ENCODE measurements at places on chromosomes 2 and 18. TPM values are rescaled to one million over a fixed set of nuclear protein-coding genes. Genes with fewer than 3 reads are reported as not detected.

GRCh38 chr2:64753399-64753798 is 99.7 kb upstream of the SERTAD2 start:
- no peaks in the 10 kb centered on the region for H3K36me3 ChIP-seq
- H3K4me3 ChIP-seq, result no peak overlapping the region
- H3K27ac ChIP-seq, result no peak overlapping the region
- H3K4me1 ChIP-seq, result peaks cover 2% of the 10 kb centered on the region
- no peak for DNase-seq

GRCh38 chr2:105732955-105733607 is 11.6 kb upstream of the NCK2 start:
- no peak overlapping the region for H3K27ac ChIP-seq
- H3K27me3 ChIP-seq, result no peaks in the 10 kb centered on the region
- H3K4me3 ChIP-seq, result no peak overlapping the region
- peaks cover 2% of the 10 kb centered on the region for H3K4me1 ChIP-seq
- no peak for DNase-seq

SLC30A3 gene
- under 0.01 TPM for total RNA-seq

GRCh38 chr2:47321411-47322031 is 81.4 kb upstream of the MSH2 start:
- no peaks in the 10 kb centered on the region for H3K36me3 ChIP-seq
- H3K4me1 ChIP-seq, result peaks cover 10% of the 10 kb centered on the region
- no peak overlapping the region for H3K4me3 ChIP-seq
- DNase-seq, result peak; percentile 29

RIT2 gene
- not detected for total RNA-seq

TMEM247 gene
- total RNA-seq, result not detected

- H3K27me3 ChIP-seq, result no peaks in the 10 kb centered on the region
Observed at GRCh38 chr2:62760555-62760954, 55.0 kb downstream of the EHBP1 start.

GRCh38 chr2:120425014-120425413 is 79.1 kb downstream of the INHBB start:
- no peak for DNase-seq
- no peaks in the 10 kb centered on the region for H3K36me3 ChIP-seq
- H3K27ac ChIP-seq, result no peak overlapping the region
- no peaks in the 10 kb centered on the region for H3K4me1 ChIP-seq
- H3K27me3 ChIP-seq, result peaks cover 14% of the 10 kb centered on the region
- no peak overlapping the region for H3K4me3 ChIP-seq

GRCh38 chr2:150548527-150548926 is 61.1 kb upstream of the RND3 start:
- H3K27ac ChIP-seq, result no peak overlapping the region
- H3K4me3 ChIP-seq, result no peak overlapping the region
- no peaks in the 10 kb centered on the region for H3K27me3 ChIP-seq
- H3K36me3 ChIP-seq, result no peaks in the 10 kb centered on the region

PLCD4 gene
- 10.7 TPM for total RNA-seq

LIPT1 gene
- total RNA-seq, result 10.5 TPM

PTPRM gene
- total RNA-seq, result 42.9 TPM

CCDC85A gene
- not detected for total RNA-seq

DNA sequence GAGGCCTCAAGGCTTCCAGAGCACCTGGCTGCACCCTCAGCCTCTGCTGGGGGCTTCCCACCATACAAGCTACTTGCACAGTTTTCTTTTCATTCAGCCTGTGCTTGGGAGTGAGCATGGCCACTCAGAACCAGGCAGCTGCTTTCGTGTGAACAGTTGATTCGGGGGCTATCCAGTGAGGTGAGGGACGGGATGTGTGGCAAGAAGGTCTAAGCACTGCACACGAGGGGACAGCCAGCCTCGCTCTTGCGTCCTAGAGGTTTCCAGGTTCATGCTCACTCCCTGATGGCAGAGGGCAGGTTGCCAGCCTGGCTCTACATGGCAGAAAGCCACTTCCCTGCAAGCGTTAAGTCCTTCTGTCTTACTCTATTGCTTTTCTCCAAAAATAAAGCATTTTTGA is 146.2 kb downstream of the MBP start:
- no peaks in the 10 kb centered on the region for H3K36me3 ChIP-seq
- H3K27me3 ChIP-seq, result peaks cover 3% of the 10 kb centered on the region
- H3K4me3 ChIP-seq, result no peak overlapping the region

DNA sequence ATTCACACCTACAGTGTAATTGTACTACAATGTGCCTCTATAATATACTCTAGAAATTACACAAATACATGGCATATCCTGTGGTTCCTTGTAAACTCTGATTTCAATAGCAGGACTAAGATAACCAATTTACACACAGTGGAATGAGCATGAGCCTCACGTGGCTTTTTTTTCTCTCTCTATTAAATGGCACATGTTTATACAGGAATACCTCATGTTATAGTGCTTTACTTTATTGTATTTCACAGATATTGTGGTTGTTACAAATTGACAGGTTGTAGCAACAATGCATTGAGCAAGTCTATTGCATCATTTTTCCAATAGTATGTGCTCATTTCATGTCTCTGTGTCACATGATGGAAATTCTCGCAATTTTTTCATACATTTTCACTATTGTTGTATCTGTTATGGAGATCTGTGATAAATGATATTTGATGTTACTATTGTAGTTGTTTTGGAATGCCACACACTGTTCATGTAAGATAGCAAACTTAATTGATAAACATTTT is 260.0 kb downstream of the FSIP2 start:
- no peak overlapping the region for H3K27ac ChIP-seq
- H3K4me3 ChIP-seq, result no peak overlapping the region
- no peak for DNase-seq
- H3K27me3 ChIP-seq, result no peaks in the 10 kb centered on the region

- no peaks in the 10 kb centered on the region for H3K4me1 ChIP-seq
- H3K4me3 ChIP-seq, result no peak overlapping the region
- H3K36me3 ChIP-seq, result no peaks in the 10 kb centered on the region
Observed at GRCh38 chr2:119522671-119523070, 1.6 kb downstream of the SCTR start.

DNA sequence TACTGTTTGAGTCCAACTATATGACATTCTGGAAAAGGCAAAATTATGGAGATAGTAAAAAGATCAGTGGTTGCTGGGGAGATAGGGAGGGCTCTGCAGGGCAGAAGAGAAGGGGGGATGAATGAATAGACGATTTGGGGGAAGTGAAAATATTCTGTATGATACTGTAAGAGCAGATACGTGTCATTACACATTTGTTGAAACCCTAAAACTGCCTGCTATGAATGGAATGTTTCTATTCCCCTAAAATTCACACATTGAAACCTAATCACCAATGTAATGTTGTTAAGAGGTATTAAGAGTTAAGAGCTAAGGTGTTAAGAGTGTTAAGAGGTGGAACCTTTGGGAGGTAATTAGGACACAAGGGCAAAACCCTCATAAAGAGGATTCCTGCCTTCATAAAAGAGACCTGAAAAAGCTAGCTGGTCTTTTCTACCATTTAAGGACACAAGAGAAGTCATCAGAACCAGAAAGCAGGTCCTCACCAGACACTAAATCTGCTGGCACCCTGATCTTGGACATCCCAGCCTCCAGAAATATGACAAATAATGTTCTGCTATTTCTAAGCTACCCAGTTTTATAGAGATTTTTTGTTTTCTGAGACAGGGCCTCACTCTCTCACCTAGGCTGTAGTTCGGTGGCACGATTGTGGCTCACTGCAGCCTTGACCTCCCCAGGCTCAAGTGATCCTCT is 76.2 kb downstream of the ATAD2B start:
- H3K4me3 ChIP-seq, result no peak overlapping the region
- no peaks in the 10 kb centered on the region for H3K4me1 ChIP-seq
- DNase-seq, result no peak
- no peaks in the 10 kb centered on the region for H3K36me3 ChIP-seq

- peaks cover 66% of the 10 kb centered on the region for H3K27me3 ChIP-seq
- no peak for DNase-seq
- no peak overlapping the region for H3K4me3 ChIP-seq
- H3K36me3 ChIP-seq, result no peaks in the 10 kb centered on the region
- H3K4me1 ChIP-seq, result no peaks in the 10 kb centered on the region
- no peak overlapping the region for H3K27ac ChIP-seq
Observed at GRCh38 chr2:72927619-72928550, 10.6 kb downstream of the EMX1 start.

GRCh38 chr2:101330253-101330933 is 21.9 kb upstream of the RNF149 start:
- no peaks in the 10 kb centered on the region for H3K27me3 ChIP-seq
- H3K4me1 ChIP-seq, result peaks cover 9% of the 10 kb centered on the region
- H3K36me3 ChIP-seq, result no peaks in the 10 kb centered on the region
- H3K4me3 ChIP-seq, result no peak overlapping the region
